ENCODE measurements at places on chromosomes 13 and 19.
A peak's percentile ranks its signal among the peaks of the same experiment; 100 is the strongest.

DNA sequence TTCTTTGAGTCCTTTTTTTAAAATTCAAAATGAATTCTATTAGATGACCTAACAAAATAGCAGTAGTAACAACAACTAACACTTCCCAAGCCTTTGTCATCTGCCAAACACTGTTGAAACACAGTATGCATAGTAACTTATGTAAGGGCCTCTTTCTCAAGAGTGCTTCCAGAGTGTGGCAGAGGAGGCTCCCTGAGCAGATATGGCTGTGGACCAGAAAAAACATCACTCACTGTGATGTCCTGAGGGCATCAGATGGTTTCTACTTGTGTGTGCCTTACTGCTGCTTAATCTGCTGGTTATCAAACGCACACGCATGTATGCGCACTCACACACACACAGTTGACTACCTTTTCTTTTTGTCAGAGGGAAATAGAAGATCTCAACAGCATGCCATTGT, 110.8 kb downstream of the DLEU7 start:
- no peak for DNase-seq

GRCh38 chr13:19781526-19781925, 1.2 kb downstream of the PSPC1 start:
- DNase-seq = no peak

DNA sequence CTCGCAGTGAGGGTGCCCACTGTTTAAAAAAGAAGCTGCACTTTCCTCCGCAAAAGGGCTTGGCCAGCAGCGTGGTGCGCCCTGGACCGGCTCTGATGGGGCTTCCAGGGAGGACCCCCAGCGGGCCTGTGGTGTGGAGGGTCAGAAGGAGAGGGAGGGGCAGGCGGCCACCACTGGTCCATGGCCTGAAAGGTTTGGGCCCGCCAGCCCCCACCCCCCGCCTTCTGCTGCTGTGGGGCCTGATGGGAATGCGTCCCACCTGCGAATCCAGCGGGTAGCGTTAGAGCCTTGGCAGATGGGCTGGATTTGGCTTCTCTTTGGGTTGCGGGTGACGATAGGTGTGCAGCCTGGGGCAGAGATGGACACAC, 34.7 kb downstream of the TMEM255B start:
- DNase-seq = no peak

DNA sequence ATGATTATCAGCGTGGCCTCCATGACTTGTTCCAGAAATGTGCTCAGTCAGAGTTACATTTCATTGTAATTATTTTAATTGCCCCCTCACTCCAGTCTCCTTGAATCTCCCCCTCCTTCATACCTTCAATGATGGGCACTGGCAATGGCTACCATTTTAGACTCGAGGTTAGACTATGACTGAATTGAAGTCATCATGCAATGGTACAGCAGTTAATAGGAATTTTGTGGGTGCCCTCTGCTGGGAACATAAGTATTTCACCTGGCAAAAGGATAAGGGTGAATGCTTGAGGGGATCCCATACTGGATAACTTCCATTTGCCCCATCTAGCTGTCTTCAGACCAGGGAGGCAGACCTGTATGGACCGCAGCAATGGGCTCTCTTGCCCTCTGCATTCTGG, 32.2 kb upstream of the USP12 start:
- DNase-seq = no peak

GRCh38 chr13:102461302-102461701, 59.5 kb upstream of the FGF14 start:
- no peak for DNase-seq

DNA sequence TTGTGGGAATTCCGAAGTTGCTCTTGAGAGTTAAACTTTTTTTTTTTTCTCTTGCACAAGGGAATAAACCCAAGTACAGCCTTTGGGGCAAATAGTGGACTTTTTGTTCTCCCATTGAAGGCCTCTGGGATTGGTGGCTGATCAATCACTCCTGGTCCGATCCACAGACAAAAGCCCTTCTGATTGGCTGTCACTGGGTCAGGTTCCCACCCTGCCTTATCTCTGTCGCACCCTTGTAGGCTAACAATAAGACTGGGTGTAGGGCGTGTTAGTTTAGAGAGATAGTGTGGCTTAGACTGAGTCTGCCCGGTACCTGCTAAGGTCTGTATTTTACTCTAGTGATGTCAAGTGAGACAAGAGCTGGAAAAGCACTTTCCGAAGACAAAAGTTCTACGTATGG, 380.8 kb downstream of the NDFIP2 start:
- no peak for DNase-seq

DNA sequence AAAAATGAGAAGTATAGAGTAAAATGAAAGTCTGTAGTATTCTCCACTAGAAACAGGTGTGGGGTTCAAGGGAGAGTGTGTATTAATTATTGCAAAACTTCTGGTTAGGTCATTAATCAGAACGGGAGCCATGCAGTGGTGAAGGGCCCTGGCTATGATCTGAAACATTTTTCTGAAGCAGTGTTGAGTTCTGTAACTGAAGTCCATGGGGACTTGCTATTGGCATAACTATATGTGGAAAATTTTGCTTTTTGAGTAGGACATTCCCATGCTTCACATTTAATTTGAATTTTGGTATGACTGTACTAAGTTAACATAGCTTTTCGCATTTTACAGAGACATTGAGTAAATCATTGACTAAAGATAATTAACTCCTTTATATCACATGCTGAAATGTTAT, 67.5 kb downstream of the LRCH1 start:
- no peak for DNase-seq

DNA sequence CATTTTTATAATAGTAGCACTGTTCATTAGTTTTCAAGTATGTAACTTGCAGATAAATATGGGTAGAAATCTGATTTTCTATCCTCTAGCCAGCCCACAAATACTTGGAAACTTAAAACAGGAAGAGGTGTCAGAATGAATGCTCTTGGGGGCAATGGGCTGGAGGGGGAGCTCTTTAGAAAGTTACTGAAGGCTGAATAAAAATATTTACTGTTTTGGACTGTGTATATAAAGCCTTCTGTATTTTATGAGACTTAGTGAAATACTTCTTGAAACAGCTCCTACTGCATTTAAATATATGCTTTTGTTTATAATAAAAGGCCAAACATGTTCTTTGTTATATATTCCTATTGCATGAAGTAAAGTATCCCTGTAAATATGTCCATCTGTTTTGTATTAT, 138.8 kb downstream of the RGCC start:
- no peak for DNase-seq

DNA sequence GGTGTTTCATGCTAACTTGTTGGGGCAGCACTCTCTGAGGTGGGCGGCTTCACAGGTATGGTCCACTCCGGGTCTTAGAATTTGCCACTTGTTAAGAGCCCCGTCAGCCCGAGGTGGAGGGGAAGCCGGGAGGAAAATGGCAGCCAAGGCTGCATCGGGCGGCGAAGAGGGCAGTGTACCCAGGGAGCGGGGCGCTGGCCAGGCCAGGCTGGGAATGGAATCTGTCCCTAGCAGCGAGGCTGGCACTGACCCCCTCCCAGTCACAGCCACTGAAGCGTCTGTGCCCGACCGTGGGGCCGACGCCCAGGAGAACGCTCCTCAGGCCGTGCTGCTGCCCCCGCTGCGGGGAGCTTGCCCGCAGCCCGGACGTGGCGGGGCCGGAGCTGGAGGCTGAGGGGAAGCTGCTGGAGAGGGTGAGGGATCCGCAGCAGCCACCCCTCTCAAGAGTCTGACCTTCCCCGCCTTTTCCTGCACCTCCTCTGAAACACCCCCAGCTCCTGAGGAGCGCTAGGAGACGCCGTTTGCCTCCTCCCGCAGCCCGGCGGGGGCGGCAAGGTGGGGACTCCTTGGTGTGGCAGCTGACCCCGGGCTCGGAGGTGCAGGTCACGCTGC, 313.8 kb upstream of the SPRY2 start:
- DNase-seq = no peak

DNA sequence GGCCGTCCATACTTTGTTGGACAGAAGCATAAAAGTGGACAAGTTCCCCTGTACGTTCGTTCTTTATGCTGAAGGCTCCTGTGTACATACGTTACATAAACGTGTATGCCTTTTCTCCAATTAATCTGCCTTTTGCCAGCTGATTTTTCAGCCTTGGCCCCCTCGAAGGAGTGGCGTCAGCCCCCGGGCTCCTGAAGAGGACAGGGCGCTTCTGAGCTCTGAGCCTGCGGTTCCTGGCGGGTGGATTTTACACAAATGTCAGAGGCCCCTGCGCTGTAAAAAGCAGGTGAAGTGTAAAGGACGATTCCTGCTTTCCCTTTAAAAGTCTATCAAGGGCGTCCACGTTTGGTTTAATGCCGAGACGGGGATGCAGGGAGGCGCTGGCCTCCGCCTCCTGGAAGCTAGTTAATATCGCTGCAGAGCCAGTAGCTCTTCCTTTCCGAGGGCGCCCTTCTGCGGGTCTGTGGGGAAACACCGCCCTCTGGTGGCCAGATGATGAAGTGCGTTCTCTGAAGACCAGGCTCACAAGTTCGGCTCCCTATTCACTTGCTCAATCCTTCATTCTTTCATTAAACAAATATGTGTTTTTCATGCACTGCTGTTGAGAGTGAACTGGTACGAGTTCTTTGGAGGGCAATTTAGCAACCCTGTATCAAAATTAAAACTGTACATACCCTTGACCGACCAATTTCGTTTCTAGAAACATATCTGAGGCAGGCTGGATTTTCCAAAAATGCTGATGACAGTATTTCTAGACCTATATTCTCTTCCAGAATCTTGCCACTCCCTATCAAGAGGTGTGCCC, 62.0 kb downstream of the GPR12 start:
- peak; percentile 50 for DNase-seq

- DNase-seq = peak; percentile 54
These were observed 72.6 kb downstream of the SIPA1L3 start for GRCh38 chr19:37979547-37980082.

GRCh38 chr19:6039566-6040225, 61.8 kb upstream of the RANBP3 start:
- no peak for DNase-seq

DNA sequence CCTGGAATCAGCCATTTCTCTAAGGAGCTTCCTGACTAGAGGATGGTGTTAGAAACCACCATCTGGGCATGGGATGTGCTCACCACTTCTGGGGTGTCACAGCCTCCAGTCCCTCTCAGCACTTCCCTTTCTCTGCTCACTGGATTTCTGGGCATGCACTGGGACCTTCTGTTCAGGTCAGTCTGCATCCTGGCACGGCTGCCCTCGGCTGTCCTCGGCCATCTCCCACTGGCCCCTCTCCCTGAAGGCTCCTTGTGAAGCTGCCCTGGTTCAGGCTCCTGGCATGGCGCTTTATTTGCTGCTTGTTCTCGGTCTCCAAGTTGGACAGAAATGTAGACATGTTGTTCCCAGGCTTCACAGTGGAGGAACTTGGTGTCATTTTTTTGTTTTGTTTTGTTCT, 60.0 kb downstream of the TEX29 start:
- no peak for DNase-seq

DNA sequence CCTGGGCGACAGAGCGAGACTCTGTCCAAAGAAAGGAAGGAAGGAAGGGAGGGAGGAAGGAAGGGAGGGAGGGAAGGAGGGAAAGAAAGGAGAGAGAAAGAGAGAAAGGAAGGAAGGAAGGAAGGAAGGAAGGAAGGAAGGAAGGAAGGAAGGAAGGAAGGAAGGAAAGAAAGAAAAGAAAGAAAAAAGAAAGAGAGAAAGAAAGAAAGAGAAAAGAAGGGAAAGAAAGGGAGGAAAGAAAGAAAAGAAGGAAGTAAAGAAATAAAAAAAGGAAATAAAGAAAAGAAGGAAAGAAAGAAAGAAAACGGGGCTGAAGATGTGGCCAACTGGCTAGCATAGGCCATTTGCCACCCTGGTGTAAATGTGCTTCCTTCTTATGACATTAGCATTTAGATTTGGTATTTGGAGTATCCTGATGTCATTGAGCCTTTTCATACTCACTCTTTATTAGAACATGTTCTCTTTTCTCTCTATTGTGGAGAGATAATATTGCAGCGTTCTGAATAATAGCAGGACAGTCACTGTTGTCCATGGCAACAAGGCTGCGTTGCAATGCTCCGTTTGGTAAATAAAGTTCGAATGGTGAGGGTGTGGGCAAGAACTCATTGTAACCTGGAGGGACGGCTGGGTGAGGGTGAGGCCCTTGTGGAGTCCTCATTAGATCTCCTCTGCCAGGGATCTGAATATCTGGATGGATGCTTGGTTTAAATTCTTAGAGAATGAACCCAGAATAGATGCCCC, 173.9 kb upstream of the UBL3 start:
- DNase-seq = no peak

- DNase-seq = no peak
These were observed 288.0 kb upstream of the SLC10A2 start for GRCh38 chr13:103354171-103354570.

DNA sequence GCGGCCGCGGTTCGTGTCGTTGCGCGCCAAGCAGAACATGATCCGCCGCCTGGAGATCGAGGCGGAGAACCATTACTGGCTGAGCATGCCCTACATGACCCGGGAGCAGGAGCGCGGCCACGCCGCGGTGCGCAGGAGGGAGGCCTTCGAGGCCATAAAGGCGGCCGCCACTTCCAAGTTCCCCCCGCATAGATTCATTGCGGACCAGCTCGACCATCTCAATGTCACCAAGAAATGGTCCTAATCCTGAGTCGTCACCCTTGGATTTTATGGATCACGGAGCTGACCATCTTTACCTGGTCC, 475 bp downstream of the MRPL57 start:
- DNase-seq = no peak
